ENCODE measurements at places on chromosomes 13 and 19. TPM values are rescaled to one million over a fixed set of nuclear protein-coding genes. Genes with fewer than 3 reads are reported as not detected.

NLRP9 gene
- not detected for total RNA-seq

BCAM gene
- total RNA-seq: 29.4 TPM

KLK4 gene
- total RNA-seq: not detected

NOTCH3 gene
- 2.0 TPM for total RNA-seq

MBD3L2 gene
- not detected for total RNA-seq

KLK12 gene
- not detected for total RNA-seq

EFNB2 gene
- total RNA-seq: 121 TPM

MCEMP1 gene
- not detected for total RNA-seq

TNFRSF19 gene
- under 0.01 TPM for total RNA-seq
